Stimulated activated CD8-positive, alpha-beta memory T cell treated with anti-CD3 and anti-CD28 coated beads, Interleukin-15, amount 100 ng/mL, for 24 hours (primary cell): ENCODE measurements at places on chromosomes 7 and 10.

DNA sequence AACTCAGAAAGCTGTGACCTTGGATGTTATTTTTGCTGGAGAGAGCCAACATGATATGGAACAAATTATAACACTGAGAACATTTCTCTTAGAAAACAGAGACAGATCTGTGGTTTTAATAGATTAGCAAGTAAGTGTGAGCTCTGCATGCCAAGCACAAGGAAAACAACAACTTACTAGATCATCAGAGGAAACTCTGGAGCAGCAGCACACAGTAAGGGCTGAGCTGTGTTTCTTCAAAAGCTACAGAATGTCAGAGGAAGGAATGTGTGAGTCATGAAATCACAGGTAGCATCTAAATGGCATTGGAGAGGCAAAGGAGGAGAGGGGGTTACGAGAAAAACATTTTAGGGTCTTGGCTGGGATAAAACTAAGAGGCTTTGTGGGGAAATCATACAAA lies 283.4 kb upstream of the FZD8 start:
- DNase-seq, result no peak

- no peak for DNase-seq
Measured at GRCh38 chr10:10642751-10643150, 374.9 kb upstream of the CELF2 start.

GRCh38 chr7:93178213-93178612 lies 30.0 kb upstream of the SAMD9L start:
- no peak for DNase-seq

DNA sequence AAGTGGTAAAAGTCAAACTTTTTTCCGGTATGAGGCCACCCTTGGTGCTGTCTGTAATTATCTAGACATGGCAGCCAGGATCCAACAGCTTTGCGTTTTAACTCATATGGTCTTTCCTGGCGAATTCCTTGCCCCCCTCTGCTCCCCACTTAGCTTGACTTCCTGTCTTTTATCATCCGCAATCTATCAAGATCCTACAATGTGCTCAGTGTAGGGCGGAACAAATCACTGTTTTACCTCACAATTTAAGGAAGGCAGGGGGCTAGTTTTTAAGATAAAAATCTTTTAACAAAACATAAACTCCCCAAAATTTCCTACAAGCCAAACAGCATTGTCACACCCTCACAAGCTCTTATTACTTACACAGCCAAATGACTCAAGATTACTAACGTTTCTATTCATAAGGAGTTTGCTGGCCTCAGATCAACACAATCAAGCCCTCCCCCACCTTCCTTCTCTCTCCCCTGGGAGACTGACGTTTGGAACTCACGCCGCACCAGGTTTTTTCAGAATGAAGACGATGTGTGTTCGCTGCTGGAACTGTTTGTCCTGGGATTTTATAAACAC lies 1.3 kb upstream of the CDK14 start:
- DNase-seq, result no peak

GRCh38 chr10:13338390-13339110 lies 9.5 kb downstream of the SEPHS1 start:
- DNase-seq, result no peak

- DNase-seq, result no peak
Measured at GRCh38 chr10:72812753-72813430, 80.6 kb upstream of the OIT3 start.

DNA sequence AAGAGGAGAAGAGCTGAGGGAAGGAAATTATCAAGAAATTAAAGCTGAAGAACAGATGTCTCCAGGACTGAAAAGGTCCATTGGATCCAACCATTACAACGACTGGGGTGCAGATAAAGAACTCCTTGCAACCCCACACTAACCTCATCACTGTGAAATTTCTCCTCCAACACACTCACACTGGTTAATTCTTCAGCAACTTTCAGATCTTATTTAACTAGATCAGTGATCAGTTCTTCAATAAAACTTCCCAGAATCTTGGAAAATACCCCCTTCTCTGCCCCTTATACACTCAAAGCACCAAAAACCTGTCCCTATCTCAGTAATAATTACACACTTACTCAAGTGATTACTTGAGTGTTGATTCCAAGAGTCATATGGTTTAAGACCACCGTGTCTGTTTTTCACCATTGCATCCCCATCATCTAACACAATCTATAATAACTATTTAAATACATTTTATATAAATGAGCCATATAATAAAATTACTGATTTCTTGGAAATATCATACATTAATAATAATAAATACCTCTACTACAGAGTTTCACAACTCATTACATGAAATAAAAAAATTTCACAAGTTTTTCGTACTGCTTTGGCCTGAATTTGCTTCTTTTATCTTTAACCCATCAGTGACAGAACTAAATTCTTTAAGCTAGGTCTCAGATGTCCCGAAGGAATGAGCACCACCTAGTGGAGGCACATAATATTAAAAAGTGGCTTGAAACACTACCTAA lies 123.7 kb downstream of the MPP7 start:
- no peak for DNase-seq

- no peak for DNase-seq
Measured at GRCh38 chr7:36062154-36062815, 90.8 kb upstream of the EEPD1 start.

- DNase-seq, result no peak
Measured at GRCh38 chr10:71776481-71776925, 3.2 kb upstream of the VSIR start.

DNA sequence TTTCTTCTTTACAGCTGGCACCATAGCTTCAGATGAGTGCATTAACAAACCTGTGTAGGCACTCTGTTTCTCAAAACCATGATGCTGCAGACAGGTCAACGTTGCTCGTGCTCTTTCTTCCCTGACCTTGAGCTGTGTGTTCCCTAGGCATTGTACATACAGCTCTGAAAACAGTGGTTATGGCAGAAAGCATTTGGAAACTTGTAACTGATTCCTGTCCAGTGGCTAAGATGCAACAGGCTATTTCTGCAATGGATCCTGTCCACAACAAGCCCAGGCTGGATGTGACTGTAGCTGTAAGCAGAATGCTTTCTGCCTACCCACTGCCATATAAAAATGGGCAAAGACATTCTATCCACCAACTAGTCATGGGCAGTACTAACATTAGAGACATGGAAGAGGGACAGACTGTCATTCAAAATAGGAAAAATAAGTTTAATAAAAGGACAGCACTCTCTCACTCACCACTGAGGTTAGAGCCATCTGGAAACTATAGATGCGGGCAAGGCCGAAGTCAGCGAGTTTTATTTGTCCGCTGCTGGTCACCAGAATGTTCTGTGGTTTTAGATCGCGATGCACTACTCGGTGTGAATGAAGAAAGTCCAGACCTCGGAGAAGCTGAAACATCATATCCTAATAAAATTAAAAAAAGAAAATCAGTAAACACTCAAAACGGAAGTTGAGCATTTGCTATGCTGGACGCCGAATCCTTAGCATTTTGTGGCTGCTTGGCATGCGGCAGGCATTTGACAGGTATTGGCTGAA lies 111.0 kb downstream of the CDK6 start:
- no peak for DNase-seq

DNA sequence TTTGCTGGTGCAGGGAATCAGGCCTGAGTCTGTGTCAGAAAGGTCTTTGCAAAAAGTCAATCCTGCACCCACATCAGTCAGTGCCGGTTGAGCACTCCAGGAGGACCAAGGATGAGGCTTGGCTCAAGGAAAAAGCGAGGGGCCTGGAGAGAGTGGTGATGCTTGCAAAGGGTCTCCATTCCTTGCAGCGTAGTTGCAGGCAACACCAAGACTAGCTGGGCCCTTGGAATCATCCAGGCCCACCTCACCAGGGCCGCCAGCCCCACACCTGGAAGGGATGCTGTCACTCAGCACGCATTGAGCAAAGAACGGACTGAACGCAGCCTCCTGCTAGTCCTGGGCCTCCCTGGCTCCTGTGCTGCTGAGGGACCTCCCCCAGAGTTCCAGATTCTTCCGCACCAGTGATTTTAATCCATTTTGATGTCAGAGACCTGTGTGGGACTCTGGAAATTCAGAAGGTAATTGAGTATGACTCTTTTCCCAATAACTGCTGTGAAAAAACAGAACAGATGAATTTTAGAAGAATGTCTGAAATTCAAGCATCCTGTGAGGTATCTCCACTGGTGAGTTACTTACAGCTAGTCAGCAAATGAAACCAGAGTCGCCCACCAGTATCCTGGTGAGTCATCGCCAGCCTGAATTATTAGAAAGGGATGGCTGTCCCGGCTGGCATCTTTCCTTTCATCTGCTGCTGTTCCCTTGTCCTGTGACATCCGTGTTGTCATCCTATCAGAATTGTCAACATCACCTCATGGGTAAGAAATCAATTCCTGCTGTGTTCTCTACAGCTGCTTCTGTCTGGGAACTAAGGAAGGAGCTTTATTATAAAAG lies 150.8 kb upstream of the NPS start:
- DNase-seq, result no peak

GRCh38 chr10:50990568-50991455 lies 83.5 kb upstream of the PRKG1 start:
- DNase-seq, result no peak

DNA sequence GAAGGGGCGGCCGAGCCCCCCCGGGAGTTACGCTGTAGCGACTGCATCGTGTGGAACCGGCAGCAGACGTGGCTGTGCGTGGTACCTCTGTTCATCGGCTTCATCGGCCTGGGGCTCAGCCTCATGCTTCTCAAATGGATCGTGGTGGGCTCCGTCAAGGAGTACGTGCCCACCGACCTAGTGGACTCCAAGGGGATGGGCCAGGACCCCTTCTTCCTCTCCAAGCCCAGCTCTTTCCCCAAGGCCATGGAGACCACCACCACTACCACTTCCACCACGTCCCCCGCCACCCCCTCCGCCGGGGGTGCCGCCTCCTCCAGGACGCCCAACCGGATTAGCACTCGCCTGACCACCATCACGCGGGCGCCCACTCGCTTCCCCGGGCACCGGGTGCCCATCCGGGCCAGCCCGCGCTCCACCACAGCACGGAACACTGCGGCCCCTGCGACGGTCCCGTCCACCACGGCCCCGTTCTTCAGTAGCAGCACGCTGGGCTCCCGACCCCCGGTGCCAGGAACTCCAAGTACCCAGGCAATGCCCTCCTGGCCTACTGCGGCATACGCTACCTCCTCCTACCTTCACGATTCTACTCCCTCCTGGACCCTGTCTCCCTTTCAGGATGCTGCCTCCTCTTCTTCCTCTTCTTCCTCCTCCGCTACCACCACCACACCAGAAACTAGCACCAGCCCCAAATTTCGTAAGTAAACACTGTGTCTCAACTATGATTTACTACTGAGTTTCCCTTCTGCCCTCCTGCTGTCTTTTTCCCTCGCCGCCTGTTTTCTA lies 666 bp downstream of the NRG3 start:
- no peak for DNase-seq

- DNase-seq, result no peak
Measured at GRCh38 chr7:33300131-33300530, 170.8 kb downstream of the BBS9 start.

GRCh38 chr7:55086413-55087201 lies 67.8 kb downstream of the EGFR start:
- DNase-seq, result no peak
